ENCODE measurements at places on chromosomes 16 and 17.
A peak's percentile ranks its signal among the peaks of the same experiment; 100 is the strongest.

GRCh38 chr17:80611816-80612215 lies 67.2 kb downstream of the RPTOR start:
- DNase-seq, result no peak

- DNase-seq, result no peak
Measured at GRCh38 chr17:34886831-34887230, 74.4 kb downstream of the CCT6B start.

GRCh38 chr17:44518032-44518431 lies 14.8 kb upstream of the GPATCH8 start:
- peak; percentile 68 for DNase-seq

DNA sequence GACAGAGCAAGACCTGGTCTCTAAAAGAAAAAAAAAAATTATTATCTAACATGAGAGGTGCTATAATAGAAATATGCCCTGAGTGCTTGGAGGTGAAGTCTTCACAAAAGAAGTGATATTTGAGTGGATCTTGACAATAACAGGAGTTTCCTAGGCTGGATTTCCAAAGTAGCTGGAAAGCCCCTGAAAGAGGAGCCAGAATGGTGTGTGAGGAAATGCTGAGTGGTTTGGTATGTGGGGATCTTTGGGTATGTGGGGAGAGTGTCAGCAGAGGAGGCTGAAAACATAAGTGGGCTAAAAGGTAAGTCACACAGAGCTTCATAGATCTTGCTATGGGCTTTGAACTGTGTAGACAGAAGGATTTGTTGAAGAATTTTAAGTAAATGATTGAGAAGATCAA lies 100.1 kb downstream of the YPEL2 start:
- no peak for DNase-seq

DNA sequence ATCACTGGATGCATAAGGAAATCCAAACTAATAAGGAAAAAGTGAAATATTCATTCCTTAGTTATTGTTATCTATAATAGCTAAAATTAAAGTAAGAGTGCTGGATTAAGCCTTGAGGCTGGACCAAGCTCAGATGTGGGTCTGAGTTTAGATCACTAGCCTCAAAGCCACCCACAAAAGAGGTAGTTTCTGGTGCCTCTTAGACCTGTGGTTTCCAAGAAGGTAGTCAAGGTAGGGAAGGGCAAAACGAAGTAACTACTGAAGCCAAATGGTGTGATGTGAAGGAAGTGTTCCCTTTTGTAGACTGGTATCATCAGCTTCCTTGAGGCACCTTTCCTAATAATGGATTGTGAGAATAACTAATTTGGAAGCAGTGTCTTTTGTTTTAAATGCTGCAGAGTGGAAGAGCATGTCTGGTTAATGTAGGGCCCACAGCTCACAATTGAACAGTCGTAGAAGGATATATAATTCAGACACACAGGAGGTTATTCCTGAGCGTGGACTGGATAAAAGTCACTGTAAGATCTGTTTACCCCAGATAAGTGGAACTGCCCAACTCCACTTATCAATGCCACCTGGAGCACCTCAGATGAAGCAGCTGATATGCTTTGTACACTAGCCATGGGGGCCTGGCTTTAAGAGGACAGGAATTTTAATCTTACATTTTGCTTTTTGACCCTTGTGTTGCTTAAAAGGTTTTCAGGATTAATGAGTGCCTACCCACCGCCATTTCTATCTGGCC lies 31.7 kb upstream of the LCMT1 start:
- DNase-seq, result no peak

DNA sequence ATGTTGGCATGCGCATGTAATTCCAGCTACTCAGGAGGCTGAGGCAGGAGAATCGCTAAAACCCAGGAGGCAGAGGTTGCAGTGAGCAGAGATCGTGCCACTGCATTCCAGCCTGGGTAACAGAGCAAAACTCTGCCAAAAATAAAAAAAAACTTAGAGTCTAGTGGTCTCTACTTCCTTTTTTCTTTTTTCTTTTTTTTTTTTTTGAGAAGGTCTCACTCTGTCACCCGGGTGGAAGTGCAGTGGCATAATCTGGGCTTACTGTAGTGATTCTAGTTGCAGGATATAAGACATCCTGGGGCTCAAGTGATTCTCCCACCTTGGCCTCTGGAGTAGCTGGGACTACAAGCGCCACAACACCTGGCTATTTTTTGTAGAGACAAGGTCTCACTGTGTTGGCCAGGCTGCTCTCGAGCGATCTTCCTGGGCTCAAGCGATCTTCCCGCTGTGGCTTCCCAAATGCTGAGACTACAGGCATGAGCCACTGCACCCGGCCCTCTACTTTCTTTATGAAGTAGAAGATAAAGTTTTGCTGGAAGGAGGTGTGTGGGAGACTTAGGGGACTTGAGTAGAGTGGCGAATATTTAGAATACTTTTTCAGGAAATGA lies 47.9 kb upstream of the TAOK1 start:
- no peak for DNase-seq

DNA sequence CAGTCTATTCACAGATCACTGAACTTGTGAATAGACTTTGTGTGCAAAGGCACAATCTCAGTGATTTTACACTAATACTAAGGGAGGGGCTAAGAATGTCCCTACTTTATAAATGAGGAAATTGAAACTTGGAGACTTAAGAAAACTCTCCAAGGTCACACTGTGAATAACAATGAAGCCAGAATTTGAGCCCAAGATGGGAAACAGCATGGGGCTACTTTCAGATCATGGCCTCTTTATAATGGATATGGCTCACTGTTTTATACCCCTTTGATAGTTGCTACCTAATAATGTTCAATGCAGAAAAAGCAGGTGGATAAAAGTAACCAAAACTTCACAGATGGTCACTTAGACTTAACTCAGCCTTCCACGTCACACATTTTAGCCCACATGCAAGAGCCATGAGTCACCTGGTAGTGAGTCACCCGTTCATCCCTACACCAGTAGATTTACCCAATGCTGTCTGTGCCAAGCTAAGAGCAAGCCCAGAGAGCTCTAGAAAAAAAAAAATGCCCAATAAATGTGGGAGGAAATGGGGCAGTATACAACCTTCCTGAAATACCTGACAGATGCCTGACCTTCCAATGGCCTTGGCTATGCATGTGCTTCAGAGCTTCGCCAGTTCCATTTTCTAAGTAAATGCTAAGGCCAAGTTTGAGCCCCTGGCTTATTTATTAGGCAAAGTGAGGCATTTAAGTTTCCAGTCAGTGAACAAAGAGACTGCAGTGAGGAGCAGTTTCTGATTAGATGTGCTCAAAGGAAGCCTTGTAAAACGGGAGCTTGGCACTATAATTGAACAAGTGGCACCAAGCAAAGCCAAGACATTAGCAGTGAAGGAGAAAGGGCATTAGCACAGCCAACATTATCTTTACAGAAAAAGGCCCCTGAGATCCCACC lies 219.7 kb downstream of the TMEM114 start:
- DNase-seq, result peak; percentile 9

GRCh38 chr16:75099738-75100602 lies 16.6 kb downstream of the LDHD start:
- peak; percentile 63 for DNase-seq

DNA sequence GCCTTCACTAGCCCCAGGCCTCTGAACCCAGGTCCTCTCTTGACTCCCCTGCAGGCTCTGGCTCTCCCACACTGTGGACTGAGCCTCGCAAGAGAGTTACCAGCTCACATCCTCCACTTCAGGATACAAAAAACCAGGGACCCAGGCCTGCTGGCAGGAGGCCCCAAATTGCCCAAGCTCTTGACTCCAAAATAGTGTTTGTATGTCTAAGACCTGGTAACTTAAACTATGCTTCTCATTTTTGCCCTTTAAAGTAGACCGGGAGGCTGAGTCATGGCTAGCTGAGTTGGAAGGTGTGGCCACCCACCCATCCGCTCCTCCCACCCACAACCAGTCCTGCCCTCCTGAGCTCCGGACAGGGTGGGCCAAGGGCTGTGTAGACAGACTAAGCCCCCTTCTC lies 250.0 kb downstream of the SOX9 start:
- peak; percentile 85 for DNase-seq

Data from EH (cell line).